ENCODE measurements at places on chromosomes 3 and 15.

- no peaks in the 10 kb centered on the region for H3K27me3 ChIP-seq
- no peak for DNase-seq
- H3K4me3 ChIP-seq, result no peak overlapping the region
Measured at GRCh38 chr3:197394464-197395321, 96.3 kb upstream of the DLG1 start.

- H3K36me3 ChIP-seq, result no peaks in the 10 kb centered on the region
- H3K27me3 ChIP-seq, result no peaks in the 10 kb centered on the region
- no peaks in the 10 kb centered on the region for H3K4me1 ChIP-seq
- no peak overlapping the region for H3K4me3 ChIP-seq
- H3K27ac ChIP-seq, result no peak overlapping the region
Measured at GRCh38 chr3:40989141-40990061, 209.9 kb upstream of the CTNNB1 start.

DNA sequence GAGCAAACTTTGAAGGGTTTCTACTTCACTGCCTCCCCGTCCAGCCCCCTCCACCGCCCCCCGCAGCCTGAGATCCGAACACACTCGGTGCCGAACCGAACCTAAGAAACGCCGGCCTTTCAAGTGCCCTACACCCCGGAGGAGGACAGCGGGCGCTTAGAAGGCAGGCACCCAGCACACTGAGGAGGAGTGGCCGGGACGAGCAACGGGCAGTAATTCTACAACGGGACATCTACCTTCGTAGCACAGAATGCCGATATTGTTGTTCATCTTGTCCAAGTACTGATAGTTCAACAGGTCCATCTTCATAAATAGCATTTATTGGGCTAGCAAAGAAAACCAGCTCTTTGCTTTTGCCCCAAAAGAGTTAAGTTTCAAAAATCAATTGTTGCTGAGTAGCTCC is 513 bp downstream of the VGLL4 start:
- no peaks in the 10 kb centered on the region for H3K36me3 ChIP-seq
- H3K27ac ChIP-seq, result peak overlapping the region; percentile 75
- no peaks in the 10 kb centered on the region for H3K4me1 ChIP-seq
- no peaks in the 10 kb centered on the region for H3K27me3 ChIP-seq
- H3K4me3 ChIP-seq, result peak overlapping the region; percentile 71

- no peaks in the 10 kb centered on the region for H3K4me1 ChIP-seq
- no peak for DNase-seq
- H3K36me3 ChIP-seq, result no peaks in the 10 kb centered on the region
Measured at GRCh38 chr3:158312560-158313141, 202.8 kb downstream of the RSRC1 start.

DNA sequence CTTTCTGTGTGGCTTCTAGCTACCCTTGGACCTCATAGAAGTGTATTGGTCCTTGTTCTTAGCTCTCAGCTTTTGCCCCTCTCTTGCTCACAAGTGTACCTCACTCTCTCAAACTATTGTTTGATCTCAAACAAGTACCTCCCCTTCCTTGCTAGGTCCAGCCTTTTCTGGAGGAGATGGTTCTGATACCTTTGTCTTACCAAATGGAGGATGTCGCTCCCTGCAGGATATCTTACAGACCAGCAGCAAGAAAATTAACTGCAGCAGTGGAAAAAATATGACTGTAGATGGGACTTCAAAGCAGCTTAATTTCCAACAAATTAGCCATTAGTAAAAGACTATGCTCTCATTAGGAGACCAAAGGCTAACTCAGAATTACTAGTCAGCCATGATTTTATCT is 388.1 kb upstream of the ROBO2 start:
- no peak overlapping the region for H3K4me3 ChIP-seq
- H3K4me1 ChIP-seq, result no peaks in the 10 kb centered on the region
- no peaks in the 10 kb centered on the region for H3K36me3 ChIP-seq
- no peak overlapping the region for H3K27ac ChIP-seq
- H3K27me3 ChIP-seq, result no peaks in the 10 kb centered on the region

- H3K4me1 ChIP-seq, result no peaks in the 10 kb centered on the region
- no peak for DNase-seq
- peaks cover 13% of the 10 kb centered on the region for H3K27me3 ChIP-seq
- no peaks in the 10 kb centered on the region for H3K36me3 ChIP-seq
- H3K4me3 ChIP-seq, result no peak overlapping the region
- H3K27ac ChIP-seq, result no peak overlapping the region
Measured at GRCh38 chr3:122184591-122184929, 1.1 kb downstream of the CASR start.

DNA sequence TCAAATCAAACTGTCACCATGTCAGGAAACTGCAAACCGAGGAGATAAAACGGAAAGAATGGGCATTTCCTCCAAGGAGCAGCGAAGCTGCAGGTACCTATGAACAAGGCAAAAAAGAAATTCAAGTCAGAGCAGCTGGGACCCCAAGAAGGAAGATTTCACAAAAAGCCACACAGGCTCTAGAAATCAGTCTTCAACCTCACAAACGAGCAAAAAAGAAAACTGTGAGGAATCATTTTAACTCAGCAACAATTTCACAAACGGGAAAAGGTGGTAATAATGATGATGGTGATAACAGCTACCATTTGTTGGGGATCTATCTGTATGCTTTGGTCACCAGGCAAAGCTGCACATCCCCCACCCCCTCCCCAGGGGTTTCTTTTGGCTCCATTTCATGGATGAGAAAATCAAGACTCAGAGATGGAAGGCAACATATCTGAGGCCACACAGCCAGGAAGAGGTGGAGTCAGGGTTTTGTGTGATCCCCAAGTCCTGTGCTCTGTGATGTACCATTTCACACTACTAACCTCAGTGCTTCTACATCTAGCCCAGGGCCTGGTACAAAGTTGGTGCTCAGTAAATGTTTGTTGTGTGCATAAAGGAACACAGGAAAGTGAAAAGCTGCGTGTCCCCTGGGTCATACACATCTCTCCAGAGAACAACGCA is 109.9 kb downstream of the IQSEC1 start:
- H3K4me3 ChIP-seq, result no peak overlapping the region
- peaks cover 86% of the 10 kb centered on the region for H3K4me1 ChIP-seq
- no peak overlapping the region for H3K27ac ChIP-seq

DNA sequence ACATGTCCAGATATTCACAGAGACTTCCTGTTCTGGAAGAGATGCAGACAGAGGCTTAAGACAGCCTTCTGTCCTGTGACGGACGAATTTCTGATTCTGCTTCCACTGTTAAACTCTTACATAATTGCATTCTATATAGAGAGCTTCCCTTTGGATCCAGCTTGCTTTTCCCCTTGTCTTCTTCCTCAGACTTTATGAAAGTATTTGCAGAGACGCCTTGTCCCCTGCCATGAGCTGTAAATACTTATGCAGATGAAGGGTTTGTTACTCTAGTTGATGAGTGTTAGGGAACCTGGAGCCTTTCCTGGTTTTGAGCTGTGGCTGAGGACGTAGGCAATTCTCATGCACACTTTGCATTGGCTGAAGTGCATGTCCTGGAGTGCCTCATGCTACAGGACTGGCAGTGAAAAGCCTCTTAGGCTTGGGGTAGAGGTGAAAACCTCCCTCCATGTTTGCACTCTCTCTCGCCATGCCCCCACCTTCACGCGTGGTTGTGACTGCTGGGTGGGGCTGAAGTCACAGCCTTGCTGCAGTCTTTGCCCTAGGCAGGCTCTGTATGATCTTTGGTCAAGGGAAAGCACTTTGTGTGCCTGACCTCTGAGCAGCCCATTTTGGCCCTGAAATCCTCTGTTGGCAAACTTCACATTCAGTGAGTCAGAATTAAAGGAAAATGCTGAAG is 286.6 kb downstream of the PTPRG start:
- peaks cover 14% of the 10 kb centered on the region for H3K4me1 ChIP-seq
- no peak overlapping the region for H3K4me3 ChIP-seq
- DNase-seq, result peak; percentile 83
- no peaks in the 10 kb centered on the region for H3K27me3 ChIP-seq
- no peak overlapping the region for H3K27ac ChIP-seq

GRCh38 chr3:68751888-68752287 is 180.5 kb downstream of the TAFA4 start:
- H3K4me3 ChIP-seq, result no peak overlapping the region
- H3K36me3 ChIP-seq, result no peaks in the 10 kb centered on the region
- H3K27ac ChIP-seq, result no peak overlapping the region
- no peak for DNase-seq
- H3K27me3 ChIP-seq, result no peaks in the 10 kb centered on the region

DNA sequence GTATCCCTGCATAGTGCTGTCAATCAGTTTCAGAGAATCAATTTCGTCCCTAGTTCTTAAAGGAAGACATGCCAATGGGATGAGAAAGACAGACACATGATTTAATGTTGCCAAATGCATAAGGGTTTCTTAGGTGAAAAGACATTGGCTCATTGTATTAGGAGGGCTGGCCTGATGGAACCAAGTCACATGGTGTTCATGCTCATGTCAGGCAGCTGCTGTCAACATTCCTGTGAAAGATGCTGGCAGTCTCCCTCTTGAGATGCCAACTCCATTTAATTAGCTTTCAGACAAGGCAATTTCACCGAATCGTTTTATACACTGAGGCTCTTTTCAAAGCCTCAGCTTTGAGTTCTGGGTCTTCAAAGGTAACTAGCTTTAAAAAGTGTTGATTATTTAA is 16.1 kb upstream of the IL1RAP start:
- no peaks in the 10 kb centered on the region for H3K4me1 ChIP-seq
- no peaks in the 10 kb centered on the region for H3K36me3 ChIP-seq
- no peaks in the 10 kb centered on the region for H3K27me3 ChIP-seq

DNA sequence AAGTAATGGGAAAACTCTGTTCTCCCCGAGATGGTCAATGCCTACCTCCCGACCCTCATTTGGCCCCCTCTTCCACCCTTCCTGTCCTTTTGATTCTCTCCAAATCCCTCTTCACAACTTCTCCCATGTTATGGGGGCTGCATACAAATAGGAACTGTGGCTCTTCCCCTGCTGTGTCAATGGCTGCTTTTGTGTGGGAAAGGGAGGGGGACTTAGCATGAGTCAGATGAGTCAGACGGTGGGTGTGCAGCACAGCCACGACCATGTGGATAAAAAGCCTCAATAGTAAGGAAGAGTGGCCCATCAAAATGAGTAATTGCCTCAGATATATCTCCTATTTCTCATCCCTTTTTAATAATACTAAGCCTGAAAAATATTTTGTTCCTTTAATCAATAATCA is 31.9 kb downstream of the SPATA16 start:
- H3K4me3 ChIP-seq, result no peak overlapping the region
- H3K27ac ChIP-seq, result no peak overlapping the region
- no peak for DNase-seq
- H3K4me1 ChIP-seq, result no peaks in the 10 kb centered on the region
- H3K36me3 ChIP-seq, result no peaks in the 10 kb centered on the region
- no peaks in the 10 kb centered on the region for H3K27me3 ChIP-seq

- H3K27me3 ChIP-seq, result no peaks in the 10 kb centered on the region
- no peaks in the 10 kb centered on the region for H3K36me3 ChIP-seq
- no peak for DNase-seq
Measured at GRCh38 chr3:104526901-104527401, 839.8 kb upstream of the ALCAM start.

- H3K27ac ChIP-seq, result no peak overlapping the region
- DNase-seq, result no peak
- no peaks in the 10 kb centered on the region for H3K4me1 ChIP-seq
- no peak overlapping the region for H3K4me3 ChIP-seq
Measured at GRCh38 chr3:11346416-11346815, 74.2 kb downstream of the ATG7 start.

DNA sequence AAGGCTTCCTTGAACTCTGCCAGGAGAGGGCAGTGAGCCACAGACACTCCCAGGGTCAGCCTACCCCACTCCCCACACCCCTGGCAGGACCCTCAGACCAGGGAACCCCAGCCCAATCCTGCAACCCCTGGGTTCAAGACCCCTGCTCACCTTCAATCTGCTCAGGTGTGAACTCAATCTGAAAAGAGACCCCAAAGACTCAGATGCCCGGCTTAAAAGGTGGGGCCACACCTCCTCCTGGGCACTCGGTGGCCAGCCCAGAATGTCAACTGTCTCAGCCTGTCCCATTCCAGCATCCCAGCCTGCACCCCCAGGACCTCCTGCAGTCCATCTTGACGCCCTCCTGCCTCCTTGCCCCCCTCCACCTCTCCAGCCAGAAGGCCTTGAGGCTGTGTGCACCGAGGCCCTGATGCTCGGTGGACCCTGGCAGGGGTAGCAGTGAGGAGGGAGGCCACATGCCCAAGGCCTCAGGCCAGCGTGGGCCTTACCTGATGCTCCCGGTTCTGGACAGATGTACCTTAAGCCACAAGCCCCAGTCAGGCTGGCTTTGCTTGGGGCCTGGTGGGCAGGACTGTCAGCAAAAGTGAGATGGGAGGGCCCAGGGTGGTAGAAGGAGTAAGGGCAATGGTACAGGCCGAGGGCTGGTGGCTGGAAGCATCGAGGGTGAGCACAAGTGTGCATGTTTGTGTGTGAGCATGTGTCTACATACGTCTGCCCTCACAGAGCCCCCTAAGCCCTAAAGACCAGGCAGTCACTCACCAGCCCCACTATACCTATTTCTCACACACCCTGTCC is 2.2 kb downstream of the MYL3 start:
- no peaks in the 10 kb centered on the region for H3K36me3 ChIP-seq
- no peak overlapping the region for H3K4me3 ChIP-seq
- DNase-seq, result peak; percentile 47
- H3K27me3 ChIP-seq, result no peaks in the 10 kb centered on the region

DNA sequence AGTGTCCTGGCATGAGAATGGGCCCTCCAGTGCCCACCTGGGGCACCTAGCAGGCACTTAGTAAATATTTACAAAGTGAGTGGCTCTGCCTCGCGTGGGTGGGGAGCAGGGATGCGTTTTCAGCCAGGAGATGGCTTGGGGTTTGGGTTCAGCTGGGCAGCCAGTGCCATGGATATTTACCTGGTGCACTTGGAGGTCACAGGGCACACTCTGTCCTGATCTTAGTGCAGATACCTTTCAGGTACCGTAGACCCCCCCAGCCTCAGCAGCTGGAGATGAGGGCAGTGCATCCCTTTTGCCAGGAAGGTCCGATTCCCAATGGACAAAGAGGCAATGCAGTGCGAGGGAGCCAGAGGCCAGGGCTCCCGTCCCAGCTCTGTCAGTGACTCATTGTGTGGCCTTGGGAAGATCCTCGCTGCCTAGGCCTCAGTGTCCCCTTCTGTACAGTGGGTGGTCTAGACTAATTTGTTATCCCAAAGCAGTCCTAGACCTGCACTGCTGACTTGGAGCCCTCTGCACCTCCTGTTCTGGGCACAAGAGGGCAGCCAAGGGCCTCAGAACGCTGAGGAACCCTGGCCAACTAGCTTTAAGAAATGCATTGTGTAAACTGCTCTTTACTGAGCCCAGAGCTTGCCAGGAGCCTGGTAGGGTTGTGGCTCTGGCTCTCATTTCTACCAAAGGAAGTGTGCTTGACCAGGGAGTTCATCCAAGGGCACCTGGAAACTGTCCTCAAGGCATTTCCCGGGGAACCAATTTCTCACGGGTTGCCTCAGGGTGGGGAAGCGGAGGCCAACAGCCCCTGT is 16.0 kb downstream of the HDAC11 start:
- no peaks in the 10 kb centered on the region for H3K36me3 ChIP-seq
- no peaks in the 10 kb centered on the region for H3K27me3 ChIP-seq
- H3K4me3 ChIP-seq, result no peak overlapping the region
- H3K4me1 ChIP-seq, result peaks cover 4% of the 10 kb centered on the region
- H3K27ac ChIP-seq, result no peak overlapping the region

- H3K4me1 ChIP-seq, result no peaks in the 10 kb centered on the region
- DNase-seq, result no peak
- H3K4me3 ChIP-seq, result no peak overlapping the region
- H3K27me3 ChIP-seq, result no peaks in the 10 kb centered on the region
Measured at GRCh38 chr15:98827217-98827616, 178.9 kb downstream of the IGF1R start.

Measured in right lobe of liver (tissue), 6 donors.